Hippocampal formation (tissue), 2 donors: ENCODE measurements at places on chromosomes 6 and 20.

GRCh38 chr6:81031416-81031815, 721.1 kb downstream of the TENT5A start:
- DNase-seq, result no peak

DNA sequence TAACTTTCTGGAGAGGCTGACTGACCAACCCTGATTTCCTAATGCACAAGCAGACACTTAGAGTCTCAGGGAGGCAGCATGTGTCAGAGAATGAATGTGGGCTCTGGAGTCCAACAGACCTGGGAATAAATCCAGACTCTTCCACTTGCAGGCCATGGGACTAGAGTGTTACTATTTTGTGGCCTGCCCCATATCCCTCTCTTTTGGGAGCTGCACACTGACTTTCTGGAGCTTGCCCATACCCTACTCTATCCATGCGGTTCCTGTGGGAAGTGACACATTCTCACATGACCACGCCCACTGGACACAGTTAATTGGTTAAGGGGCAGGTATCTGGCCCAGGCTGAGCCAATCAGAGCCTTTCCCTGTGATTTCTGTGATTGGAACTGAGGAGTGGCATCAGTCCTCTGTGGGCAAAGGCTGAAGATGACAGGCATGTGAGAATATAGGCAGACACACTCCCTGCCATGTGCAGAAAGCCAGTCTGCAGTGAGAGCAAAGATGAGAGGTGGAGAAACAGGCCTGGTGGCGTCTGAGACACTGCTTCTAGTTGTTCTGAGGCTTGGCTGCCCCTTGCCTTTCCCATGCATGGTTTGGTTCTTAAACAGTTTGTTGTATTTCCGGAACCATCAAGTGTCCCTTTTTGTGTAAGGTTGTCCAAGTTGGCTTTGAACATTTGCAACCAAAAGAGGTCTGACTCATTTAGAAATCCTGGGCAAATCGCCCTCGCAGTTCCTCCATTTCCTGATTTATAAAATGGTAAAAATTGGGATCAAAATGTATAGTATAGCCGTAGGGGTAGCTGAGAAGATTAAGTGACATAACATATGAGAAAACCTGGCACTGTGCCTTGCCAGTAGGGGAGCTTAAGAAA, 125.6 kb downstream of the CDC5L start:
- DNase-seq, result no peak

DNA sequence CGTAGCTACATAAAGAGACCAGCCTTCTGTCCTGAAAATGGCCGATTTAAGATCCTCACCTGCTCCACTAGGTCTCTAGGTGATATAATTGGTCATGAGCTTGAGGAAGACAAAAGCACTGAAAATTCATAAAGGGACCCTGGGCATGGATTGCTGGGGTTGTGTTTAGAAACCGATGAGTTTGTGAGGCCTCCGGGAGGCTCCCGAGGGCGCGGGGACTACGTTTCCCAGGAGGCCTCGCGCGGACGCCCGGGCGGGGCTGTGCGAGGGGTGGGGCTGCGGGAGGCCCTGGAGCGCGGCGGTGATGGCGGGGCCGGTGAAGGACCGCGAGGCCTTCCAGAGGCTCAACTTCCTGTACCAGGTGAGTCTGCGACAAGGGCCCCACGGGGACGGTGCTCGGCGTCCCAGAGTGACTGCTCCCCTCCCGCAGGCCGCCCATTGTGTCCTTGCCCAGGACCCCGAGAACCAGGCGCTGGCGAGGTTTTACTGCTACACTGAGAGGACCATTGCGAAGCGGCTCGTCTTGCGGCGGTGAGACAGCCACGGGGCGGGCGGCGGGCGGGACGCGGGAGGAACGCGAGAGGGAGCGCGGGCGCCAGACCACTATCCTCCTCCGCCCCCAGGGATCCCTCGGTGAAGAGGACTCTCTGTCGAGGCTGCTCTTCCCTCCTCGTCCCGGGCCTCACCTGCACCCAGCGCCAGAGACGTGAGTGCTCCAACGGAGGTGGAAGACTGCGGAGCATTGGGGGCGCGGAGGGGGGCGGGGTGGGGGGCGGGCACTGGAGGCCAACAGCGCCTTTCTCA, at the start of gene RPP21:
Gene RPP21, plus strand, starts transcription at position 289 of the 804 bp plus-strand sequence. Its CDS starts 16 bp downstream, at position 305.
- peak; percentile 83 for DNase-seq

DNA sequence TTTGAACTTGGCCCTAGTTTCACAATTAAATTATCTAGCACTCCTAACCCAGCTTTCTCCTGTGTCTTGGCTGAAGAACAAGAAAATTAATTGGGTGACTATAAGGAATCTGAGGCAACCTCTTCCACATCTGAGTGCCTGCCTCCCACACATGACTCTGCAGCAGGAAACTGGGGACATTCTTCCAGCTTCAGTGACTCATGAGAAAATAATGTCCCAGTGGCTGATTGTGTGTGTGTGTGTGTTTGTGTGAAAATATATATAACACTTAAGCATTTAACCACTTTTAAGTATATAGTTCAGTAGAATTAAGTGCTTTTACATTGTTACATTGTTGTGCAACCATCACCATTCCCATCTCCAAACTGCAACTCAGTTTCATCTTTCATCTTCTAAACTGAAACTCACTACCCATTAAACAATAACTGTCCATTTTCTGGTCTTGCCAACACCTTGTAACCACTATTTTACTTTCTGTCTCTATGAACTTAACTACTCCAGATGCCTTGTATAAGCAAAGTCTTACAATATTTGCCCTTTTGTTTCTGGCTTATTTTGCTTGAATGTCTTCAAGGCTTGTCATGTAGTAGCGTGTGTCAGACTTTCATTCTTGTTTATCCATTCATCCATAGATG, 8.7 kb downstream of the TRIM38 start:
- DNase-seq, result no peak

DNA sequence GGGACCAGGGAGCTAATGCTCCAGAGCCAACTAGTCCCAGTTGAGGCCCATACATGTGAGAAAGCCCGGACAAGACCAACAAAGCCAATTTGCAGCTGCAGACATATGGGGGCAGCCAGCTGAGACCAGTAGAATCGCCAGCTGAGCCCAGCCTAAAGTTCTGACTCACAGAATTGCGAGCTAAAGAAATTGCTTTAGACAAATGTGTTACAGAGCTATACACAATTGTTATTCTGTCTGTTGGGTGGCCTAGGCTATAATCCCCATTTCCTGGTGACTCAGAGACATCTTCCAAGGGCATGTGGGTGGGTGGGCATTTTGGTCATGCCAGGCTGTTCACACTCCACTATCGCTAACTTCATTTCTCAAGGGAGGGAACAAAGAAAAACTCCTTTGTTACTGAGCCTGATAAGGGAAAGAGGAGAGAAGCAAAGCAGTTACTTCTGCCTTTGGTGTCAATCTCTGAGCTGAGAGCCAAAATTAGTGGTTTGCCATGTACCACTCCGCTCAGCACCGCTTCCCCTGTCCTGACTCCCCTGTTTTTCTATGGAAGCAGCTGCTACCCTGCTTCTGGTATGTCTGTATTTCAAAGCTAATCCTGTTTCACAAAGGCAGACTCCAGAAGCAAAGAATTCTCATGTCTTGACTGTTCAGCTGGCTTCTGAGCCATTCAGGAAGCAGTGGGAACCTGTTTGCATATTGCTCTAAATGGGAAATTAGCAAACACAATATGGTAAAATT, 26.1 kb downstream of the SCP2D1 start:
- DNase-seq, result no peak

DNA sequence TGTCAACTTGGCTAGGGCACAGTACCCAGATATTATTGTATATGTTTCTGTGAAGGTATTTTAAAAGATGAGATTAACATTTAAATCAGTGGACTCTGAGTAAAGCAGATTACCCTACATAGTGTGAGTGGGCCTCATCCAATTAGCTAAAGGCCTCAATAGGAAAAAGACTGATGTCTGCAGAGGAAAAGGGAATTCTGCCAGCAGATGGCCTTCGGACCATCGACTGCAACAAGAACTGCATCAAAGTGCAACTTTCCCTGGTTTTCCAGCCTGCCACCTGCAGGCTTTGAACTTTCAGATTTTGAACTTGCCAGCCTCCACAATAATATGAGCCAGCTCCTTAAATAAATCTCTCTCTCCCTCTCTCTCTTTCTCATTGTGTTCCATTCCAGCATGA, 80.5 kb downstream of the IMPG1 start:
- DNase-seq, result no peak

DNA sequence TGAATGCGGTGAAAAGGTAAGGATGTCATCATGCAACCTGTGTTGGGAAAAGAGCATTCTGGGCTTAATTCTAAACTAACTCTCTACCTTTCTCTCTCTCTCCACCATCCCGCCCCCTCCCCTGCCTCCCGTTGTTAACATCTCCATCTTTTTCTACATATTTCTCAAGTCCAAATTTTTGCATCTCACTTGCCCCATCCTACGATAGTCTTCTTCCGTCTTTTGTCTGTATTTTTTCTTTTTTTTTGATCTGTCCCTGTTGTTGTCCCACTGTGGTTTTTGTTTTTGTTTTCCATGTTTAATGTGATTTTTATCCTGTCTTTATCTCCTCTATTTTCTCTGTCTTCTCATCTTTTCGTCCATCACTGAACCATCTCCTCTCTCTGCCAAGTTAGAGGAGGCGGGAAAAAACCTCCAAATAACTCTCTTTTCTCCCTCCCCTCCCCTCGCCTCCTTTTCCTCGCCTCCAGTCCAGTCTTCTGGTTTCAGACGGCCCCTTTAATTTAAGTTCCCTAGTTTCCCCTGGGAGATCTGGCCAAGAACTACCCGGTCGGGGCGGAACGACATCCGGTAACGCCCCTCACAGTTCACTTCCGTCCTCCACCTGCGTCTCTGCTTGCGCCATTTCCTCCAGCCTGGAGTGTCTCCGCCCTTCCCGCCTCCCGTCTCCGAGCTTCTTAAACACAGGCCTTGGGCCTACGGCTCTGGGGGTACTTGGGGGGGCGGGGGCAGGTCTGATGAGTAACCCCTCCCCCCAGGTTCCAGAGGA, at the start of gene NFKBIL1:
Gene NFKBIL1, plus strand, starts transcription at position 651 of the 769 bp plus-strand sequence. Its CDS starts 87 bp downstream, at position 738.
- peak; percentile 99 for DNase-seq

- no peak for DNase-seq
Measured at GRCh38 chr20:9409981-9410380, 104.4 kb upstream of the LAMP5 start.

GRCh38 chr20:7723284-7723683, 217.0 kb downstream of the HAO1 start:
- no peak for DNase-seq

GRCh38 chr6:40701352-40702007, 114.3 kb upstream of the LRFN2 start:
- no peak for DNase-seq

- no peak for DNase-seq
Measured at GRCh38 chr6:137975188-137975940, 108.3 kb downstream of the TNFAIP3 start.

DNA sequence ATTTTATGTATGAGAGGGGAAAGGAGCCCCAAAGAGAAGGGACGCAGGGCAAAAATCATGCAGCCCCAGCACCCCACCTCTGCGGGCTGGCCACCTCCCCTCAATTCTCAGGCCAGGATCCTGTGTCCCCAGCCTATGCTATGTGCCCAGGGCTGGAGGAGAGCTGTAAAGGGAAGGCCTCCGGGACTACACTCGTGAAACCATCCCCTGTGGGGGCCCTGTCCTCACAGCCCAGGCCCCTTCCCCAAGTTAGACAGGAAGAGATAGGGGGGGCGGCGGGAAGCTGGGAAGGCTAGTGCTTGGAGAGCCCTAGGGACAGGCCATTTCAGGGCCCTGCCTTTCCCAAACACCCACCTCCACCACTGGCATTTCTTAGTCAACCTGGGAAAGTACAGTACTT, 1.4 kb upstream of the COL11A2 start:
- no peak for DNase-seq

GRCh38 chr6:27334141-27334540, 22.1 kb upstream of the POM121L2 start:
- DNase-seq, result no peak

GRCh38 chr6:167769408-167770190, 57.1 kb upstream of the AFDN start:
- no peak for DNase-seq

- no peak for DNase-seq
Measured at GRCh38 chr6:163281634-163282033, 132.9 kb upstream of the QKI start.

- peak; percentile 26 for DNase-seq
Measured at GRCh38 chr6:27871924-27872638, 40.1 kb downstream of the OR2B2 start.

DNA sequence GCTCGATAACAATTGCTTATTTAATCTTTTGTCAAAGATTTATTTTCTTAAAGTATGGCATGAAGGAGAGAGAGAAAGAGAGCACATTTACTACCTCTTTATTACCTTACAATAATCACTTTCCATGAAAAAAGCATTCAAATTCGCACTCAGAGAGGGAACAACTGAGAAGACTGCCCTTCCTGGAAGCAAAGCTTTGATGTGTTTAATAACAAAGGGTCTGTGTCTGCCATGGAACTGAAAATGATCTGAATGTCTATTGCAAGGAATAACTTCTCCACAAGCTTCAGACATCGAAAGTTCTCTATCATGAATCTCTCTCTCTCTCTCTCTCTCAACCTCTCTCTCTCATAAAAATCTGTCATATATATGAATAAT, 308.9 kb downstream of the HDGFL1 start:
- no peak for DNase-seq

DNA sequence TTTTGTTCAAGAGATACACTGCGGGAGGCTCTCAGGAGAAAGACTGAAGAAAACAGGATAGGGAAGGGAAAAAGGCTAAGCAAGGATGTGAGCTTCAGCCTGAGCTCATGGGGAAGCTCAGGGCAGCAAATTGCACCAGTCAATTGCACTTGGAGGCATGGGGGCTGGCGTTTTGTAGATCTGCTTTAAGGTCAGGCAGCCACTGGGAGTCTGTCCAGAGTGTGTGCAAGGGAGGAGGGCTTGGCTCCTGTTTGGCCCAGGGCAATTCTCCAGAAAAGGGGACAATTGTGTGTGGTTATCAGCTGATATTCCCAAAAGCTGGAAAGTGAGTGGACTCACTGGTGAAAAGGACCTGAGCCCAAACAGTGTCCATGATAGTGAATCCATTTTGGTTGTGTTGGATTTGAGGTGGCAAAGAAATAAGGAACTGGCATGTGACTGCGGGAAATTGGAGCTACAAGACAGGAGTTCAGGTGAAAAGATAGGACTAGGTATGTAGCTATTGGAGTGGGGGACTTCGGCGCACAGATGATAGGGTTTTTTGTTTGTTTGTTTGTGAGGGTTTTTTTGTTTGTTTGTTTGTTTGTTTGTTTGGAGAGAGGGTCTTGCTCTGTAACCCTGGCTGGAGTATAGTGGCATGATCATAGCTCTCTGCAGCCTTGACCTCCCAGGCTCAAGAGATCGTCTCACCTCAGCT, 22.3 kb upstream of the IER3 start:
- no peak for DNase-seq

- no peak for DNase-seq
Measured at GRCh38 chr6:168194732-168195567, 115.9 kb upstream of the FRMD1 start.
